ENCODE measurements at places on chromosomes 4 and X.
A peak's percentile ranks its signal among the peaks of the same experiment; 100 is the strongest.

DNA sequence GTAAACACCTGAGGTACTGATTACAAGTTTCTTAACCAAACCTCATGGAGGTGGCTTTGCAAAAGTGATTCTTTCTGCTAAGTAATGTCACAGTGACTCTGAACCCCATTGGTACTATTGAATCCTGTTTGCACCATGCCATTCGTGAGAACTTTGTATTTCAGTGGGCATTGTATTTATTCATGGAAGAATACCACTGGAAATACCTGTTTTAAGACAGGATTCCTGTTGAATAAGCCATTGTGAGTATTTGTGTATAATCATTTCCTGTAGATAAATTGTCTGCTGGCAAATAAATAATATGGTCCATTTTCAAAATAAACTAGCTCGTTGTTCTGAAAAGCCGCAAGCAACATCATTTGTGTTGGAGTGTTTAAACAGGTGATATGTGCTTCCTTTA lies 136.4 kb upstream of the GUCY1A1 start:
- DNase-seq: no peak

GRCh38 chr4:129037093-129037492 lies 56.2 kb downstream of the SCLT1 start:
- DNase-seq: no peak

DNA sequence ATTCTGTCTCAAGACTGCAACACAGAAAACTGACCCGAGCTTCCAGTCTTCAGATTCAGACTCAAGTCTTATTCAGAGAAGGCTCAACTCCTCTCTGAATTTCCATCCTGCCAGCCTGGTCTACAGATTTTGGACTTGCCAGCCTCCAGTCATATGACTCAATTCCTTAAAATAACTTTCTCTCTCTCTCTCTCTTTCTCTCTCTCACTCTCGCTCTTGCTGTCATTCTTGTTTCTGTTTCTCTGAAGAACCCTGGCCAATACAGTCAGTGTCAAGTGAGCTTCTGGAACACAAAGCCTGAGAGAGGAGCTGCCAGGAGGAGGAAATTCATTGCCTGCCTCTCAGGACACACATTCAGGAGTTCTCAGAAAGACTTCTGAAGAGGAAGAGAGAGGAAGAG lies 154.9 kb downstream of the PARM1 start:
- no peak for DNase-seq

DNA sequence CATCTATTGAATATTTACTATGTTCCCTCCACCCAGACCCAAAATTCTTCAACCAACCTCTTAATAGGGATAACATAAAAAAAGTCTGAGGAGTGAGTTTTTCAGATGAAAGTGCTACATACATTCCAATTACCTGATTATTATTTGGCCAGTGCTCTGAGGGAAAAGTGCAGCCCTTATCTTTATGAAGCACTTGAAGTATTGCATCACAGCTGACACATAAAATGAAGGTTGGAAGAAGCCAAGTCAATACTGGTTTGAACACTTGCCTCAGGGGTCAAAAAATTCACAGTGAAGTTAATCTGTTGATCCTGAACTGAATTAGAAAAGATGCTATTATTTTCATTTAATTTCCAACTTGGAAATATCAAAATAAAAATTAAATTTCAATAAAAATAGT lies 498.9 kb downstream of the INPP4B start:
- no peak for DNase-seq

- DNase-seq: no peak
These were observed 136.2 kb downstream of the PPP3CA start for GRCh38 chr4:101211146-101211553.

- DNase-seq: peak; percentile 27
These were observed 119.0 kb upstream of the BMP3 start for GRCh38 chr4:80911458-80911857.

DNA sequence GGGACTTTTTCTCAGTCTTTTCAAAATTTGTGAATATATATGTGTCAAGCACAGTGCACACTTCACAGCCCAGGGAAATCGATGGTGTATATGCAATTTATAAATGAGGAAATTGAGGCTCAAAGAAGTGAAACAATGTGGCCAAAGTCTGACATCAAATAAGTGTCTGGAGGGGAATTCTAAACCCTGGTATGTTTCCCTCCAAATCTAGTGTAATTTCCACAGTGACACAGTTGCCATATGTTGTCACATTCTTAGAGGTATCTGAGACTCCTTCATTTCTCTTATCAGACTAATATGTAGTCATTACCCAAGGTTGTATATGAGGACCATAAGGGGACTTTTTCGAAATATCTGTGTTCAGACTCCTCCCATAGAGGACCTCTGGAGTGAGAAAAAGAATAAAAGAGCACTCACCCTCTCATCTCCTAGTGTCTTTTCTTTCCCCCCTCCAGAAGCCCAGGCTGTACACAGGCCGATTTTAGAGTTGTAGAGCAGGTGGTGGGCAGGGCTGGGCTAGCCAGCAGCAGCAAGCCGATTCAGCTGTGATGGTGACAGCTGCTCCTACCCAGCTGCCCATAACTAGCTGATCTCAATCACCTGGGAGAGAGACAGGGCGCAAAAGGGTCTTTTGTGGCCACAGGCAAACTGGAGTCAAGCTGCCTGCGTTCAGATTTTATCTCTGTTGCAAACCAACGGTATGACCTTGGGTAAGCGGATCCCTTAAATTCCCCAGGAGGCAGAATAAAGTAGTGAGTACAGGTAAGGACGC lies 55.1 kb downstream of the CLCN5 start:
- peak; percentile 54 for DNase-seq

DNA sequence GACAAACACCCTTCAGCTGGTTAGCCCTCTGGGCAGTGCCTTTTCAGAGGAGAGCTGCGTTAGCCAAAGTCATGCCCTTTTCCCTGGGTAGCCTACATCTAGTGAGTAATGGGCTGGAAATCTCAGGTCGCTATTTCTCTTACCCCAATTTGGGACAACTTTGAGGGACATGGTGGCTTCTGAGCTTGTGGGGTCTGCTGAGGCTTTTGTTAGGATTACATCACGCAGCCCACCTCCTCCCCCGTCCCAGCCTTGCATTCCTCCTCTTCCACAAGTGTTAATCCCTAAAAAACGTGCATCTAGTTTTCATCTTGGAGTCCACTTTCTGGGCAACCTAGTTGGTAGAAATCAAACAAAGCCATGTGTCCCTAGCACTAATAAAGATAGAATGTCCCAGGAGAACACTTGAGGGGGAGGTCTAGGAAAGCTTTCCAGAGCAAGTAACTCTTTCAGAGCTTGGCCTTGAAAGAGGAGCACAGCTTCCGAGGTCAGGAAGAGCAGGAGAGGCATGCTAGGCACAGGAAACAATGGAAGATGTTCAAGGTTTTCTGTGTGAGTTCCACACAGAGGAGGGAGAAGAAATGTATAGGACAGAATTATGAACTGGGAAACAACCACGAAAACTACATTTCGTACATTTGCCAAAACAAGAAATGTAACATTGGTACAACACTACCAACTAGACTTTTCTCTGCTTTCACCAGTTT lies 2.8 kb downstream of the MRFAP1 start:
- DNase-seq: no peak

Data from eye (tissue), 1 donor.